CD4-positive, alpha-beta T cell treated with Interleukin-21 for 1 hour (primary cell): ENCODE measurements at places on chromosomes 3 and 15.

DNA sequence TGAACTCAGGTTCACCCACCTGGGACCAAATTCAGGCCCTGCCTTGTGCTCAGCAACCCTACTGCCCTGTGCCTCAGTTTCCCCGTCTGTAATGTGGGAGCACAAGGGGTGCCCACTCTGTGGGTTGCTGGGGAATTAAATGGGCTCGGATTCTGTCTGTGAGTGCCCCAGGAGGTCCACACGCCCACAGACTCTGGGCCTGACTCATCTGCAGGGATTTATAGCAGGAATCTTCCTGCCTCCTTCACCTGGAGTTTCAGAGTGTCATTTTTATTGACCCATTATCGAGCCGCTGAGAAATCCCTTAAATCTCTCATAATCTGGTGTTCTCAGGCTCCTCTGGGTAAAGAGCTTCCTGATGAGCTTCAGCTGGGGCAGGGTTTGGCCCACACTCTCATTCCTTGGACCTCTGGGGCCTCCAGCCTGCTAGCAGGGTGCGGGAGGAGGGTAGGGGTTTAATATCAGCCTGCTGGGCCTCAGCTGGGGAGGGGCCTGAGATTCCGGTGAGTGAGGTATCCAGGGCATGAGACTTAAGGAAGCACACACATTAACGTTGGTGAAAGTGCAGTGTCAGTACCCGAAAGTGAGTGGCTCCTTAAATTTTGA is 16.4 kb downstream of the C3orf18 start:
- DNase-seq, result no peak

DNA sequence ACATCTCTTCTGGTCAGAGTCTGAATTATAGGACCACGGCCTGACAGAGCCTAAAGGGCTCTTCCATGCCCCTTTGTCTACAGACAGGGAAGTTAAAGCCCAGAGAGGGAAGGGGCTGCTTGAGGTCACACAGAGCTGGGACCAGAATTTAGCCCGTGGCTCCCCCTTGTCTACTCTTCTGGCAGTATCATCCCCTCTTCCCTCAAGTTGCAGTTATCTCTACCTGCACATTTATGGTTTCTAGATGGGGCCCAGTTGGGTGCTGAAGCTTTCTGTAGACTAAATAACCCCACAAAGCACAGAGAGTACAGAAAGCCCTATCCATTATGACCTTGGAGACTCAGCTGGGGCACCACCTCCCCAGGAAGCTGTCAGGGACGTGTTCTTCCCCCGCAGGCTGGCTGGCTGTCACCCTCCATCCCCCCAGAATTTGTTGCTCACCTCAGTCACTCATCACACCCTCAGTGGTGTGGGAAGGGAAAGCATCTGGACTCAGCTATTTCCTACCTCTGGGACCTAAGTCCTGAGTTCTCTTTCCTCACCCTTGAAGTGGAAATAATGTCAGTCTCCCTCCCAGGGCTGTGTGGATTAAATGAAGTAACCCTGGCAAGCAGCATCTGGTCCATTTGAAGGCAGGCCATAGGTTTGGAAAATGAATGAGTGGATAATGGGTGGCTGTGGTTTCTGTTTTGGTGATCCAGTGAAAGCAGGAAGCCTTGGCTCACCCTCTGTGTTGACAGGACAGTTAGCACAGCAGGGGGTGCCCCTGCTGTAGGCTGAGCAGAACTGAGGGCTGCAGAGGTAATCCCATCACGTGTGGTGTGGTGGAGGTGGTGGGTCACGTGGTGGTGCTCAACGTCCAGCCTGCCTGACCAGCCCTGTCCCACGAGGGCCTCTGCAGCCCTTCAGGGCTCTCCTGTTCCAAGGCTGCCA is 16.3 kb downstream of the ACOX2 start:
- no peak for DNase-seq

- no peak for DNase-seq
These were observed 48.4 kb upstream of the CCK start for GRCh38 chr3:42314411-42314810.

GRCh38 chr15:96339619-96340347 is 9.3 kb downstream of the NR2F2 start:
- no peak for DNase-seq
